CD4-positive, alpha-beta T cell treated with Interferon alpha-2 for 1 hour (primary cell): ENCODE measurements at places on chromosomes 2 and 18.

GRCh38 chr2:126749537-126749936, 93.6 kb downstream of the GYPC start:
- DNase-seq, result peak; percentile 32

GRCh38 chr2:71674158-71674851, 220.9 kb downstream of the DYSF start:
- no peak for DNase-seq

- no peak for DNase-seq
Observed at GRCh38 chr2:206958261-206958660, 18.9 kb downstream of the CPO start.

DNA sequence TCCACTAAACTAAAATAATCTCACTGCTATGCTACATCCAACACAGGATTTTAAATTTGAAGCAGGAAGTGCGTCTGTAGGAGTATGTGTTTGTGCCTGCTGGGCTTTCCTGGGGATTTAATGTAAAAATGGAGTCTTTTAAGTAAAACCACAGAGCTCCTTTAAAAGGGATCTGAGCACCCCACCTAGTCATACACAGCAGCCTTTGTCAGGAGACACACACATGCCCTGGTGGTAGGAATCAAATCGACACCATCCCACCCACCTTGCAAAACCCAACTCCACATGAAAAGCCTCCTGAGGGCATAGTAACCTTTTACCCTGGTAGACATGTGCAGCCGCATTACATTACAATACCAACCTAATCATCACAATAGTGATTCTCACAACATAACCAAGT, 29.1 kb downstream of the UXS1 start:
- no peak for DNase-seq

GRCh38 chr2:121362774-121363173, 77.8 kb upstream of the TFCP2L1 start:
- DNase-seq, result no peak

GRCh38 chr18:78727057-78727739, 252.4 kb upstream of the SALL3 start:
- no peak for DNase-seq

GRCh38 chr2:158973116-158973956, 4.9 kb downstream of the TANC1 start:
- no peak for DNase-seq

DNA sequence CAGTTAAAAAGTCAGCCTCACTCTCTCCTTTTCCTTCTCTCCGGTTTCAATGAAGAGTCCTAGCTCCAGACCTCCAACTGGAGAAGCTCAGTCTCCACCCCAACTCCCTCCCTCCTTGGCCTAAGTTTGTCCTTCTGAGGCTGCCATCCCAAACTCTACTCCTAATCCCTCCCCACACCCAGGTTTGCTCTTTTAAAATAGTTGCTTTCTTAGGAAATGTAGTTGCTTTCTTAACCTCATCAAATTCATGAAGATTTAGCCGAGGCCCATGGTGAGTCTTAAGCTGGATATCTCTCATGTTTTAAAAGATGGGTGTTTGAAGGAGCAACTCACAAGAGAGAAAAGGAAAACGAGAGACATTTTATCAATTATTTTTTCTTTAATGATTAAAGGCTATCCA, 937 bp upstream of the LANCL1 start:
- no peak for DNase-seq

- DNase-seq, result no peak
Observed at GRCh38 chr2:237998530-237998929, 31.7 kb downstream of the UBE2F start.

GRCh38 chr2:195658541-195658890, 1.5 kb downstream of the SLC39A10 start:
- peak; percentile 66 for DNase-seq

GRCh38 chr2:11562011-11562410, 28.2 kb downstream of the GREB1 start:
- DNase-seq, result no peak

DNA sequence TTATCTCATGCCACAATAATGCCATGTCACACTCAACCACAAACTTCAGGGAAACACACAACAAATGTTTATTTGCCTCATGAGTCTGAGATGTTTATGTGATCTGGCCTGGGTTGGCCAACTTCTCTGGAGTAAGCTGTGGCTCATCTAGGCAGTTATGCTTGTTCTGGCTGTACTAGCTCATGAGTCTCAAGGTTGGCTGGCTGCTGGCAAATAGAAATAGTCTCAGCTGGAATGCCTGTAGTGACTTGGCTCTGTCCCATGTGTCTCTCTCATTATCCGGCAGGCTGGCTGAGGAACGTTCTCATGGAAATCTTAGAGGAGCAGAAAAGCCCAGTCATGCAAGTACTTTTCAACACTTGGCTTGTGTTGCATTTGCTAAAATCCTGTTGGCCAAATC, 234.9 kb upstream of the CDH2 start:
- no peak for DNase-seq

DNA sequence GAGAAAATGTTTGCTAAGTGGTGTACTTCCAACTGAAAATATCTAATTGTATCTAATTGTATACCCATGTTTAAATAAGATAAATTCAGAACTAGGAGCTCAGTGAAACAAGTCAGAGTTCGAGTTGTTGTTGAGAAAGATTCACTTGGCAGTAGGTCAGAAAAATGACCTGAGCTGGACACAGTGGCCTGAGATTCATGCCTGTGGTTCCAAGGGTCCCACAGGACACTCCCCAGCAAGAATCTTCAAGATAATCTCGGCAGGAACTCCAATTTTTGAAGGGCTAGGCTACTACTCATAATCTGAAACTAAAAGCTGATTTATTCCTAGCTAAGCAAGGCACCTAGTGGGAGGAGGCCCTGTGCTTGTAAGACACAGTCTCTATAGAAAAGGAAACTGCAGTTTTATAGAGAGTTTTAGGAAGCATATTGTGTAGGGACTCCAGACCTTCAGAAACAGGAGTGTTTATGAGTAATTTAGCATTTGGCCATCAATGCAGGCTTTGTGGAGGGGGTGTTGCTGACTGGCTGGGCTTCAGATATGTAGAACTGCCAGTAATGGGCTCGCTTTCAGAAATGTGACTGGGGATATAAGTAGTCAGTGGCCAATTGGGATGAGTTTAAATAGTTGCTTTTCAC, 43.2 kb downstream of the SP140 start:
- no peak for DNase-seq

DNA sequence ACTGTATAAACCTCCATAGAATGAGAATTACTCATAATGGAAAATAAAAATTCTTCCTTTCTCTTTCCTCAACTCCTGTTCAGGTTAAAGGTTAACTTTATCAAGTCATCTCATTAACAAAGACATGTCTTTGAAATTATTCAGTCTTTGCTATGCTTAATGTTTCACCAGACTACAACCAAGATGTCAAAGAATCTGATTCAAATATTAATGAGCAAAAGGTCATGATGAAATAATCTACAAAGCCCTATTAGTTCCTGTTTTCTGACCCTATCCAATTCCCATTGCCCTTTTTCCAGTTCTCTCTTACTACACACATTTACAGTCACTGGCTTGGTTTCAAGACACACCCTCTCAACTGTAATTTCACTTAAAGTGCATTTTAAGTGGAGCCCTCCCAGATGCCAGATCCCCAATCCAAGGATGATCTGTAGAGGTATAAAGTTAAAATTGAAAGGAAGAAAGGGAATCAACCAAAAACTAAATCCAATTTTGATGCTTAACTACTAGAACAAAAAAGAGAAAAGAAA, 246.9 kb upstream of the CYP26B1 start:
- no peak for DNase-seq

- no peak for DNase-seq
Observed at GRCh38 chr2:82781176-82781915, 1677.7 kb downstream of the SUCLG1 start.

DNA sequence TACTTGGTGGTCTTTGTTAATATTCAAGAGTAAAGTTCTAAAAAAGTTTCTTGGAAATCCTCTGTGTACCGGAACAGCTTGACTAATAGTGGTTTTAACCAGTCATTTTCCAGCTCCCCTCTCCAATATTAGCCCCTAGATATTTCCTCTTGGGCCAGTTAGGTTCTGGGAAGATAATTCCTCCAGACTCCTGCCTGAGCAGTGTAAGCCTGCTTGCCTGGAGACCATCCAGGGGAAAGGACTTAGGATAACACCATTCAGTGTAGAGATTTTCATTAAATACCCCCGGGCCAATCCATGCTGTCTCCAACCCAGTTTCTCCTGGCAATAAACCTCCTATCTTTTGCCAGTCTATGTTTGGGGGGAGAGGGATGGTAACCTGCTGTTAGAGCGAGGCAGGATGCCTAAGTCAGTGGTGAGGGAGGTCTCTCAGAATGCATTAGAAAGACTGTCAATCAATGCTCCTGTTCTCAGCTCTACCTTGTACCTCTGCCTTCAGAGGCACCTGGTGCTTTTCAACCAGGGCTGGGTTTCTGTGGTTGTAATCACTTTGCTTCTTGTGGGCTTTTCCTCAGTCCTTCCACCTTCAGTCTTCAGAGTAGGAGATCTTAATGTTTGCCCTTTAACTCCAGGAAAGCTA, 186.4 kb downstream of the RNF152 start:
- DNase-seq, result no peak

- DNase-seq, result no peak
Observed at GRCh38 chr2:128345436-128346165, 26.9 kb upstream of the HS6ST1 start.

- no peak for DNase-seq
Observed at GRCh38 chr18:66895631-66896030, 291.7 kb upstream of the CDH19 start.

- no peak for DNase-seq
Observed at GRCh38 chr2:176814740-176815367, 397.7 kb upstream of the HNRNPA3 start.

DNA sequence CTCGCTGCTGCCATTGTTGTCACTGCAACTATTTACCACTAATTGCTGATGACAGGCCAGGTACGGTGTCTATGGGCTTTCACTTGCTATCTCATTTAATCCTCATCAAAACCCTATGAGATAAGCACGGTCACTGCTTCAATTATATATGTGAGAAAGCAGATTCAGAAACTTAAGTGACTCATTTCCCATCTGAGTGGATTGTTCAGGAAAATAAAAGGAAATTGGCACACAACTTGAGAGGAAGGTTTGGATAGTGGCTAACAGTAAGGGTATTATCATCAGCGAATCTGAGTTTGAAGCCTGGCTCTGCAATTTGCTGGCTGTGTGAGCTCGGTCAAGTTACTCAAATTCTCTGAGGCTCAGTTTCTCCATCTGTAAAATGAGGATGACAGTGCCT, 196.0 kb downstream of the KCNS3 start:
- no peak for DNase-seq

DNA sequence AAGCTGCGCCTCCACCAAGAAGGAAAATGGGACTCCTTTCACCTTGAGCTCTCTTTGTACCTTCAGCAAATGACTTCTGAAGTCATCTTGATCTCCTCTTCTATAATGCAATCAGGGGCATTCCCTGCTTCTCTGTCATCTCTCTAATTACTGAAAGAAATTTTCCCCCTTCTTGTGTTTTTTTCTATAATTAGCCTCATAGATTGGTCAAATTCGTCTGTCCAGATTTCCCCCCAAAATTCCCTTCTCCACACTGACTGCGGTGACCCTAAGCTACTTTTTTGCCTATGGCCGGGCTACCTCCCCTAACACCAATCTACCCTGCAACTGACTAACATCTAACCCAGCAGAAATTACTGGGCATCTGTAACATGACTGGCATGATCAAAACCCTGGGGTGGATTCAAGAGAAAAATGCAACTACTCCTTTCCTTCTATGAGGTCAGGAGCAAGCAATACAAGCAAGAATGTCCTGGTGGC, 168.6 kb downstream of the BCL2 start:
- DNase-seq, result no peak

DNA sequence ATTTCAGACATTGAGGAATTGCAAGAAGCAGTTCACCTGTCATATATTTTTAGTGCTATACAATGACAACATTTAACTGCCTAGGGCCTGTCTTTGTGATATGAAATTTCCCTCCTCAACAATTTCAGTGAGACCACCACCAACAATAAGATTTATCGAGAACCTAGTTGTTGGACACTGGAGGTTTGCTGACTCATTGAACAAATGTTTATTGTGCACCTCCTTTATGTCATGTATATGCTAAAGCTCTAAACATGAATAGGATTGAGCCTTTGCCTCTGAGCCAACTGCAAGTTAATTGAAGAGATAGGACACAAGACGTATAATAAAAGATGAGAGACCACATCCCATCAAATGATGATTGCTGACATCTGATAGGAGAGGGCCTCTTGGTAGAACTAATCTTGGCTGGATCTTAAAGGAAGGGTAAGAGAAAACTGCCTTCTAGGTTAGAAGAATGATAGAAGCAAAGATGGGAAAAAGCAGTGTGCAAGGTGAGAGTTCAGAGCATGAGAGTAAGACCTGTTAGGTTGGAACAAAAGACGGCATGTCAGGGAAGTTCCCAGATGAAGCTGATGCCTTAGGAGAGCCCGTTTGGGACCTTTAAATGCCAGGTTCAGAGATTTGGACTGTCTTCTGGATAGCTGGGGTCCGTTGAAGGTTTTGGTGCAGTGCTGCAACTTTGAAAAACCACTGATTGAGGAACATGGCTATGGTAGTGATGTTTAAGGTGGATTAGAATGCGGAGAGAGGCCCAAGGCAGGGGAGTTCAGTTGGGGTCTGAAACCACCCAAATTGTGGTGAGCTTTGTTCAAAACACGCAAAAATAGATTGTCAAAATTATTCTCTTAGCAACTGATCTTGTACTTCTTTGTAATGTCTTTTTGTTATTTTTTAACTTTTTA, 133.0 kb upstream of the EML6 start:
- DNase-seq, result no peak

GRCh38 chr2:3179208-3179607, 198.4 kb downstream of the EIPR1 start:
- no peak for DNase-seq

DNA sequence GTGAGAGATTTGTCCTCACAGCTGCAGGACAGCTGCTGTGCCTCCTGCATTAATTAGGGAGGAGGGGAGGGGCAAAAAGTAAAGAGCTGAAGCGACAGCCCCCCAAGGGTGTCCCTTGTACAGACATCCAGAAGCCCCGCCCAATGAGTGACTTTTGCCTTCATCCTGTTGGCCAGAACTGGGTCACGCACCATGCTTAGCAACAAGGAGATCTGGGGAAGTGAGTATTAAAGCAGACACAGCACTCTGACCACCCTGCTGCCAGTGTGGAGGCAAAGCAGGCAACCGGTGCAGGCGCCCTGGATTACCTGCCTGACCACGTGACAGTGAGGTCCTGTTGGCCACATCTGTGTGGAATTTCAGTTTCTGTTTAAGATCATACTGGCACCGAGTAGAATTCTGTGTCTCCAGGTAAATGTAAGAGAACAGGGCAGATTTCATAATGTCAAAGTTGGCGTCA, 21.5 kb upstream of the BIN1 start:
- DNase-seq, result no peak
